Kidney epithelial cell (primary cell): ENCODE measurements at places on chromosomes 7 and 10.
A peak's percentile ranks its signal among the peaks of the same experiment; 100 is the strongest.

DNA sequence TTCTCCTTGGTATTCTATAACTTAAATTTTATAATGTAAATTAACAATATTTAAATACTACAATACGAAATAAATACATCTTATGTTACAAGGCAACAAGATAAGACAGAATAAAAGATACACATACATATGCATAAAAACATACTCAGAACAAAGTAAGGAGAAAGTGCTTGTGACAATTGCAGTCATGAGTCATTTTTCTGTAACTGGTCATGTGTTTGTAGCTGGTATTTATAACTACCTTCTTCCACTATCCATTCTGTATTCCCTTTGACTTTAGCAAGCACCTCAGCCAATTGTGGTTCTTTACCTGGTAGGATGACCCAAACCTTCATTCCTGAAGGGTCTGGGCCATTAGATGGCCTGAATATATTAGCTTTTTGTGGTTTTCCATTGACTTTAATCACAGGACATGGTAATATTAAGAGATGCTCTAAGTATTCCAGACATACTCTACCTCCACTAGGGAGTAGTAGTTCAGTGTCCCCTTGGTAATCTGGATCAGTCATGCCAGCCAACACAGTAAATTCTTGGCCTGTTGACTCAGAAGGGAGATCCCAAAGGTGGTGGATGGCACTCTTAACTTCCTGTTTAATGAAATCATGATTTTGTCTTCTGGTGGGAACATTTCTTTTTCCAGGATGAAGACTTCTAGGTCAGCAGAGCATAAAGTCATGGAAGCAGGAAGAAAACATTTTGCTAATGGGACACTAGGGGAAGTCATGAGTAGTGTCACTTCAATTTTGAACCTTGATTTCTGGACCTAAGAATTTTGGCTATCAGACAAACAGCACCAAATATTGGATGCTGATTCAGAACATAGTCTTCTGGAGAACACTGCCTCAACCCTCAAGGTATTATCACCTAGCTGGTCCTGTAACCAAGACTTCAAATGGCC is 733.7 kb upstream of the IGFBP3 start:
- DNase-seq = peak; percentile 63

GRCh38 chr10:34789966-34790506 is 25.1 kb downstream of the PARD3 start:
- no peak for DNase-seq

DNA sequence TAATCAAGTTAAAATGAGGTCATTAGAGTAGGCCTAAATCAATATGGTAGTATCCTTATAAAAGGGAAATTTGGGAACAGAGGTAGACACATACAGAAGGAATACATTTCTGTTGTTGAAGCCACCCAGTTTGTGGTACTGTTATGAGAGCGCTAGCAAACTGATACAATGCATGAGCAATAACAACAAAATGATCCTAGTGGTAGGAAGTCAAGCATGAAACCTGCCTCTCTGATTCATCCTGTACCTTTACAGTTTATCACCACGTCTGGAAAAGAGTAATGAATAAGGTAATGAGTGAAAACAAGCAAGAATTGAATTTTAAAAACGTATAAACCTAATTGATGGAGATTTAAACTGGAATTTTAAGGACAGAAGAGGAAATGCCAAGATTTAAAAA is 217.2 kb downstream of the PCLO start:
- peak; percentile 35 for DNase-seq

DNA sequence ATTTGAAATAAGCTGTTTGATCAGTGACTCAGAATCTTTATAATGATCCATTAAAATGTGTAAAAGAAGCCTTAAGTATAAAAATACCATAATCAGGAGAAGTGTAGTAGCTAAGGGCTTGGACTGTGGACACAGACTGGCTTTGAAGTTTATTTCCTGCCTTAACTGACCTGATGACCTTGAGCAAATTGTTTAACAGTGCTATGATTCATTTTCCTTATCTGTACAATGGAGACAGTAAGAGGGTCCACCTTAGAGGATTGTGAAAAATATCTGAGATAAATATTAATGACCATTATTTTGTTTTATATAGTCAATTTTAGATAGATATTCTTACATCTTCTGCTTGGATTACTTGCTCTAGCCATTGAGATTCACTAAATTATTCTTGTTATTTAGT is 13.3 kb upstream of the RPA3 start:
- DNase-seq = no peak

DNA sequence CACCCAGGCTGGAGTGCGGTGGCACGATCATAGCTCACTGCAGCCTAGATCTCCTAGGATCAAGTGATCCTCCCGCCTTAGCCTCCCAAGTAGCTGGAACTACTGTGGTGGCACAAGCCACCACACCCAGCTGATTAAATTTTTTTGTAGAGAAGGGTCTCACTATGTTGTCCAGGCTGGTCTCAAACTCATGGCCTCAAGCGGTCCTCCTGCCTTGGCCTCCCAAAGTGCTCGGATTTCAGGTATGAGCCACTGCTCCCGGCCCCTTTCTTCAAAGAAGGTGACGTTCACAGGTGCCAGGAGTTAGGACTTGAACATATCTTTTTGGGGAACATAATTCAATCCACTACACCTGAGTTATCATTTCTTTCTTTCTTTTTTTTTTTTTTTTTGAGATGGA is 2.9 kb upstream of the TTYH3 start:
- DNase-seq = no peak

- no peak for DNase-seq
These were observed at the start of gene CAV2 for GRCh38 chr7:116499168-116500077. Gene CAV2, plus strand, starts transcription at chr7:116499738. Its CDS starts 44 bp downstream, at chr7:116499782.

GRCh38 chr7:20352573-20353306 is 22.0 kb downstream of the ITGB8 start:
- DNase-seq = peak; percentile 77

DNA sequence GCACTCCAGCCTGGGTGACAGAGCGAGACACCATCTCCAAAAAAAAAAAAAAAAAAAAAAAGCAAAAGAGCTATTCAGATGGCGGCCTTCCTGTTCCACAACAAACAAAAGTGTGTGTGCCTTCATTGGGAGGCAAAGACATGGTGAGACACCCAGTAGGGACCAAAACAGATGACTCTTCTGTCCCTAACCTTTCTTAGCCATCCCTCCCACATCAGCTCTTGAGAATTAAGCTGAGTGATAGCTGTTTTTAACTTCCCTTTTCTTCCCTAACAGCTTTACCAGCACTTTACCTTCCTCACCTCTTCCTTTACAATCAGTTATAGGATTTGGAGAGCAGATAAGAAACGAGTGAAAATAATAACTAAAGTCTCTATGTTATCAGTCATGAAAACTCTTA is 48.2 kb downstream of the ARMH3 start:
- DNase-seq = no peak

GRCh38 chr10:37675449-37675848 is 182.0 kb downstream of the ZNF248 start:
- DNase-seq = no peak

- DNase-seq = no peak
These were observed 61.8 kb upstream of the FAM204A start for GRCh38 chr10:118403967-118404366.

DNA sequence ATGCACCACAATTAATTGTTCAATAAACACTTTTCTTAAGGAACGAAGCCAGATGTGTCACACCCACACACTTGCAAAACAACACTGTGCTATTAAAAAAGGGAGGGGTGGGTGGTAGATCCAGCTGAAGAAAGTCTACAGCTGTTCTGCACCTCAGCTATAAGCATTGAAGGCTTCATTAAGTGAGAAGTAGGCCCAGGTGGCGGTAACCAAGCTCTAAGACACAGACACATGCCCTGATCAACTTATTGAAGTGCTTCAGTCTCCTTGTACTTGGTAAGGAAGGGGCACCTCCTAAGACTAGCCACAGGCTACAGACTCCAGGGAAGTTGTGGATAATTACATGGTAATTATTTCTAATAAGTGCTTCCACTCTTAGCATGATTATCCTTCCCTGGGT is 4.5 kb upstream of the CPVL start:
- DNase-seq = no peak

DNA sequence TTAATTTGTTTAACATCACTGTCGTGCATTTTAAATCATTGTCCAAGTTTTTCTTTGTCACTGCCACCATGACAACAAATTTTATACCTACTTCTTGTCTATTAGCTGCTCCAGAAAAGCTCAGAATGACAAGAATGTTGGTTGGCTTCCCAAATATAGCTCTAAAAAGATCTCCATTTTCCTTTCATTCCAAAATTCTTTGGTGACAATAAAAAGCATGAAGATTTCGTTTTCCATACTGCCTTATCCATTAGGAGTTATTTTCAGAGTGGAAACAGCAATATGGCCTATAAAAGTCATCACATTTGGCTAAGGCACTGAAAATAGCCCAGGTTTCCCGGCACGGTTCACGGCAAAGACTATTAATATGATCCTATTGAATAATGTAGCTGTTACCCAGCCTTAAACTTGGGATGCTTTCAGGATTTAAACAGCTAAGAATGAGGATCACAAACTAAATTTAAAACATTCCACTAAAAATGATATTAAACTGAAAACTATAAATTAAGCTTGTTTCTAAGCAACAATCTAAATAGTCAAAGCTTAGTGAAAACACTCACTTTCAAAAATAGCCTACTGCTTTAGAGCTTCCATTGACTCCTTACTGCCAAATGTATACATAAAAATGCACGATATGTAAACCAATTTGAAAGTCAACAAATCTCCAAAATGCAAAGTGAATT is 2.7 kb downstream of the CTTNBP2 start:
- no peak for DNase-seq

GRCh38 chr7:137980308-137980707 is 21.6 kb downstream of the CREB3L2 start:
- no peak for DNase-seq

- DNase-seq = no peak
These were observed 77.1 kb downstream of the KCNMA1 start for GRCh38 chr10:77560471-77560870.

DNA sequence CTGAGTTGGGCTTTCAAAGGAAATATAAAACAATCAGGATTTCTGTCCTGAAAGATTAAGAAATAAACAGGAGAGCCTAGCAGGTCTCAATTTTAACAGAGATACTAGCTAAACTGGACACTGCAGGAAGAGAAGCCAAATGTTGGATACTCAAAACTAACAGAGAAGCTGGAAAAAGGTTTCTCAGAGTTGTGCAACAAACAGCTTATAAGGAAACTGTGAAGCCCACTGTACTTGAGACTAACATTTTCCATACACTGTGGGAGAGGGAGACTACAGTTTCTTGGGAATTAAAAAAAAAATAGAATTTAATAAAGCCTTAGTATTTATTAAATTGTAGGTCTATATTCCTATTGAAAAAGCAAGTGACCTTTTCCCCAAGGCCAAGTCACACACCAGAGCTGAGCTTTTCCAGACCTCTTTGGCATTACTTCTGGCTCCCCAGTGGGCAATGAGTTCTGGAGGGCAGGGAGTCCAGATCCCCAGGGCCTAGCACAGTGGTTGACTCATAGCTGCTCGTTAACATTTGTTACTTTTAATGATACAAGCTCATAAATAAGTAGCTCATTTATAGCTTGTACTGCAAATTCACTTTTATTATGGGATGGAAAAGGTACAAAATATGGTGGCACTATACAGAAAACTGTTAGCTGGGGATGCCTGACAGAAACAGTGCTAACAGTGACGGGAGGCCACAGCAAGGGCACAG is 68.3 kb downstream of the MINDY3 start:
- no peak for DNase-seq

- no peak for DNase-seq
These were observed 4.0 kb downstream of the HSPA12A start for GRCh38 chr10:116738339-116738738.

DNA sequence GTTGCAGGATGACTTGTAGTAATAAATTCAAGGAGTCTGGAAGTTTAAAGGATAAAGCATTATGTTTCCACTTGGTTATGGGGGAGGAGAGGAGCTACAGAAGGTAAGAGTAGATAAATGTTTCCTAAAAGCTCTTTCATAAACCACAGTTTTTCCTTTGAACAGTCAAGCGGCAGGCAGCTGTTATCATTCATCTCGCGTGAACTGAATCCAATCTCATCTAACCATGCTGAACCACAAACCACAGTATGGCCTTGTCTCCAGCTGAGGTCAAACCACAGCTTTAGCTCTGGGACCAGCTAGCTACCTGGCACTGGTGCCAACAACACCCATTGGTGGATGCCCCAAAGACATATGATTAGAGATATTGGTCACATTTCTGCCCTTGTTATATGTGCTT is 63.3 kb downstream of the NOC3L start:
- DNase-seq = peak; percentile 59

DNA sequence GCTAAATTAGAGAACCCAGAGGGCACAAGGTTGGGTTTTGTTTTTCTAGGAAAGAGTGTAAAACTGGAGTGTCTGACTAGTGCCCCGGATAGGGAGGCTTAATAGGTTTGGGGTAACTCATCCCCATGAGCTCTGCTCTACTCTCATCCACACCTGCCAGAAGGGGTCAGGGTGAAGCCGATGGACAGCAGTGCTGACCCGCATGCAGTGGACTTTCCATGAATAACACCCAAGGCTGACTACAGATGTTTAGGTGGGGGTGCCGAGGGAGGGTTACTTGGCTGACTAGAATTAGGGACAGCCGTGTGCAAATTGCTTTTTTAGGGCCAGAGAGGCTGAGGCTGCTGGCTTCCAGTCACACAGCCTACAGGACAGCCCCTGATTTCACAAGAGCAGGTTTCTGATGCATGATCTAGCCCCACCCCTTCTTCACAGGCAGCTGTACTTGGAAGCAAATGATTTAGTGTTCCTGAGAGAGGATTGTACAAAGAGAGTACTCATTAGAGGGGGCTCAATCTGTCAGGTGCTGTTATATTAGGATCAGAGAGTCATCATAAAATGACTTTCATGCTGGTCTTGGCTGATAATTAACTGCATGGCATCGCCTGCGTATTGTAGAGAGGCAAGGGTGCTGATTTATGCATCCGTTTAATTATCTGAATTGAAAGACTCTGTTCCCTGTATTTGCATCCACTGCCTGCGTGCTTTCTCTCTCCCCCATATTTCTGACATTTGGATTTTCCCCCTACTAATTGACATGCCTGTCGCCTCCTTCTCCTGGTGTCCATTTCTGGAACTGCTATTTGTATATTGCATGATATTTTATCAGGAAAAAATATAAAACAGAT is 9.5 kb downstream of the INHBA start:
- no peak for DNase-seq

GRCh38 chr7:71752171-71752935 is 620.4 kb downstream of the GALNT17 start:
- no peak for DNase-seq

- no peak for DNase-seq
These were observed 93.0 kb upstream of the SLC25A13 start for GRCh38 chr7:96414931-96415292.

DNA sequence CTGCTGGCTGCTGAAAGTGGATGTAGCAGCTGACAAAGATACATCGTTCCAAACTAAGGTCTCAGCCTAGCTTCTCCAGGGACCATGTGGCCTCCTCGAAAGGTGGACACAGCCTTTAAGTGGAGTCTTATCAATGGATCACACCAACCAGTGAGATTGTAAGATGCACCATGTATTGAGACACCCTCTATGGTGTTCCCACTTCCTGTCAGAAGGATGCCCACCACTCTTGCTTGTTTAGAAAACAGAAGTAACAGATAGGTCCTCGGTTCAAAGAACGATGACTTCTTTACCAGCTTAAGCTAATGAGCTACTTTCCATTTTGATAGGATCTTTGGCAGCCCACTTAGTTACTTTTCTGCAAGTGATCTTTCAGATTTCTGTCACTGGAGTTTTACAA is 34.3 kb downstream of the SLC25A13 start:
- DNase-seq = no peak
